SK-N-MC (cell line): ENCODE measurements at places on chromosomes 7 and 10.

GRCh38 chr10:91955114-91955513 lies 31.5 kb downstream of the BTAF1 start:
- no peak for DNase-seq

GRCh38 chr10:35462491-35462934 lies 126.2 kb downstream of the CCNY start:
- no peak for DNase-seq

- no peak for DNase-seq
These were observed 17.7 kb upstream of the NRP1 start for GRCh38 chr10:33352175-33352574.

DNA sequence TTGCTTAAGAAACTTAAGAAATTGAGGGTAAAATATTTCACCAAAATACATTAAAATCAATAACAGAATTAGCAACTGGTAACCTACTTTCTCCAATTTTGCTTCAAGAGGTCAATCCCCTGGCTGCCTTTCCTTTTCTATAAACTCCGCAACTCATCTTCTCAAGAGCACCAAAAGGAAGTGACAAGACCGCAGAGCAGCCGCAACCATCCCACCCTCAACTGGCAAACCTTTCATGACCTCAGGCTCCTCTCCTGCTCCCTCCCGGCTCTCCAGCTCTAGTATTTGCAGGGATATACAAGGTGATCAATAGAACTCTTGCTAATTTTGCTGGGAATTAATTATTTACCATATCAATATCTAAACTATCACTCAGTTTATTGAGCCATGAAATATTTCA lies 88.9 kb downstream of the ATE1 start:
- DNase-seq, result no peak

DNA sequence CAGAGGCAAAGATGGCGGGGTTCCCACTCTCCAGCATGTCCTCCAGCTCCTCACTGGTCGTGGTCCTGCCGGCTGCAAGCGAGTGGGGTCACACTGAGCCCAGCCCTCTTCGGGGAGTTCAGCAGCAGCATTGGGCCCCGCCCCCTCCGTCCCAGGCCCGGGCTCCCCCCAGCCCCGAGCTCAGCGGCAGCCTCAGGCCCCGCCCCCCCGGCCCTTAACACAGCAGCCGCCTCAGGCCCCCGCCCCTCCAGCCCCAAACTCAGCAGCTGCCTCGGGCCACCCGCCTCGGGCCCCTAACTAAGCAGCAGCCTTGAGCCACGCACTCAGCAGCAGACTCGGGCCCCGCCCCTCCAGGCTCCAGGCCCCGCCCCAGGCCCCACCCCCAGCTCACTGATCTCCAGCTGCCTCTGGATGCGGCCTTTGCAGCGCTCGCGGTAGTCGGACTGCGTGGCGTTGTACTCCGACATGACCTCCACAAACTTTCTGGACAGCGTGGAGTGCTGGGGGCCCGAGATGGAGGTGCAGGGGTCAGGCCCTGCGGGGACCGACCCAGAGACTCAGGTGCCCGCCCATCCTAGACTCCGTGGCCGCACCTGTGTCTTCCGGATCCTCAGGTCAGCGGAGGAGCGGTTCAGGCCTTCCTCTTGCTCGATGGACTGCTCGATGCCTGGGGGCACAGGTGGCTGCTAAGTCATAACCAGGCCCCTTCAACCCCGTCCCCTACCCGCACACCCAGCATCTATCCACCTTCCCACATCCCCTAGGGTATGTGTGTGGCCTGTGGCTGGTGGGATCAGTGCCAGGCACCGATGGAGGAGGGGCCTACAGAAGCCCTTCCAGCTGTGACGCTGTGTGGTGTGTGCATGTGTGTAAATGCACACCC lies 15.5 kb downstream of the STX1A start:
- DNase-seq, result no peak

- DNase-seq, result no peak
These were observed 956 bp upstream of the KLHDC10 start for GRCh38 chr7:130069179-130069977.

DNA sequence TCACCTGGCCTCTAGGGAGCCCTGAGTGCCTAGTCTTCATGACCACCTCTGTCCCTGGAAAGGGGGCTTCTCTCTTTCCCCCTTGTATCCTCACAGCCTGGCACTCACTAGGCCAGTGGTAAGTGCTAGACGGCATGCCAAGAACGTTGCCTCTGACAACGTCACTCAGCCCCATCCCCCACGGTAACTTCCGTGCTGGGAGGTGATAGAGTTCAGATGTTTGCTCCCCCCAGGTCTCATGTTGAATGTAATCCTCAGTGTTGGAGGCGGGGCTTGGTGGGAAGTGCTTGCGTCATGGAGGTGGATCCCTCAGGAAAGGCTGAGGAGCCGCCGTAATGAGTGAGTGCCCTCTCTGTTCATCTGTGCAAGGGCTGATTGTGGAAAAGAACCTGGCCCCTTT lies 343.3 kb upstream of the MKI67 start:
- no peak for DNase-seq

DNA sequence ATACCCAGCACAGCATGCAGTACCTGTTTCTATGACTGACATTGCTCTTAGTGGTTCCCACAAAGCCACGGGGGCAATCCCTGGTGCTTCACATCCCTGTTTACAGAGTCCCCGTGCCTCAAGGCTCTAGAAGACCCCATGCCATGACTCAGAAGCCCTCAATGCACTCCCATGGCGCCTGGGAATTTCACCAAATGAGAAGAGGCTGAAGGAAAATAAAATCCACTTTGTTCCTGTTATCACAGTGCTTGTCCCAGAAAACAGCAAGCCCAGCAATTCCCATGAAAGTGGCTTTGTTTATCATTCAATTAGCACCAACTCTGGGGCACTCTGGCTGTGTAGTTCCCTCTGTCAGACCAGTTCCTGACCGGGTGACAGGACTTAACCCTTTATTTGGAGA lies 268.3 kb downstream of the TNS3 start:
- no peak for DNase-seq

DNA sequence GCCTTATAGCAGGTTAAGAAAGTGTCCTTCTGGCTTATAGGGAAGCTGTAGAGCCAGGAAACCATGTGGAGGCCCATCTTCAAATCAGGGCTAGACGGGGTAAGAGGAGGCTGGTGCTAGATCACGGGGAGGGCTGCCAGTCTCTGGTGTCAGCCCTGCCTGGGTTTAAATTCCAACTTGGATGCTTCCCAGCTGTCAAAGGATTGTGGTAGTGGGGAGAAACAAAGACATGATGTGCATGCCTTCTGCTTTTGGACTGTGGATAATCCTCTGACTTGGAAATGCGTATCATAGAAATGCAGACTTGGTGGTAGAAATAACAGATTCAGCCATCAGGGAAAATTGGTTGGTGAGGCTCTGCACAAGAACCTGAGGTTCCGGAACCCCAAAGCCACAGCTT lies 325.6 kb downstream of the PHTF2 start:
- DNase-seq, result no peak

GRCh38 chr10:89053555-89053954 lies 63.0 kb downstream of the FAS start:
- no peak for DNase-seq

- DNase-seq, result no peak
These were observed 70.2 kb downstream of the AHCYL2 start for GRCh38 chr7:129295015-129295423.

DNA sequence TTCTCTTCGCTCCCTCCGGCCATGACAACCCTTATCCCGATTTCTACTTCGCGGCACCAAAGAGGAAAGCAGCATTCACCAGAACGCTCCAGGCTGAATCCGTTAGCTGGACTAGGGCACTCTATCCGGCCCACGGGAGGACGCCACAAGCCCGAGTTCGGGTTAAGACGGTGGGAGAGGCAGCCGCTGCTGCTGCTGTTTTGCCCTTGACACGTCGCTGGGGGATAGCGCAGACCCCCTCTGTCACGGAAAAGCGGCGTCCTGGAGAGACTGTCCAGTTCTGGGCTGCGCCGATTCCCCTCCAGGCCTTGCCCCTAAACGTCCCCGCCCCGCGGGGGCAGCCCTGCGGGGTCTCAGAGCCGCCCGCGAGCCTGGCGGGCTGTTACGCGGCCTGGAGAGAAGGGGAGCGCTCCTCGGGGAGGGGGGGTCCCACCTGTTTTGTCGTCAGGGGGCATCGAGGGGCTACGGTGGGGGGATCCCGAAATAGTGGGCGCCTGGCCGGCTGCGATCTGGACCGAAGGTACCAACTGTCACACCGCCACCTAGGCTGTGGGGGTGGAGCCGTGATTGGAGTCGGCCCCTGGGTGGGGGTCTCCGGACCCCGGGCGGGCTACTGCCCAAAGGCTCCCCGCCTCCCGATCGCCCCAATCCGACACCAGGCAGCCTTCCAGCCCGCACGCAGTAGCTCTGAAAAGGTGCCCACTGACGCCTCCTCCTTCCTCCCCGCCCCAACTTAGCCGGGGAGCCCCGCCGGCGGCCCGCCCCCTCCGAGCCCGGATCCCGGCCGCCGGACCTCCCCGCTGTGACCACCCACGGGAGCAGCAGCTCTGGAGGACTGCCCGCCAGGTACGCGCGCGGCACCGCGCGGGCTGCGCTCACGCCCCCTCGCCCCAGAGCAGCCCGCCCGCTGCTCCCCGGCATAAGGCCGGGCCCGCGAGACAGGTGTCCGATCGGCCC lies 772 bp downstream of the SGMS1 start:
- no peak for DNase-seq

DNA sequence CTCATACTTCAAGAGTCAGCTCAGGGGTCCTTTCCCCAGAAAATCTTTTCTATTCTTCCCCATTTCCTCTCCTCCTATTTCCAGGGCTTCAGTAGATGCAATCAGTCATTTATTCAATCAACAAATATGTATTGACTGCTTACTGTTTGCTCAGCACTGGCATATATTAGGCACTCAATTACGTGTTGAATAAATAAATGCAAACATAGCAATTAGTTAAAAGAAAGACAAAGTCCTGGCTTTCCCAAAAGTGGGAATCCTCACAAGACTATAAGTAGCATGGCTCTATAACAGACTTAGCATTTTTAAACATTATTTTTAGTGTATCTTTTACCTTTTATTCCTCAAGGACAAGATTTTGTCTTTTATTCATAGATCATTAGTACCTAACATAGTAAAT lies 111.6 kb downstream of the CHCHD3 start:
- DNase-seq, result no peak

- DNase-seq, result no peak
These were observed 213.9 kb downstream of the BAMBI start for GRCh38 chr10:28891058-28891713.

GRCh38 chr10:14567421-14567820 lies 207.3 kb downstream of the FAM107B start:
- no peak for DNase-seq

- DNase-seq, result no peak
These were observed 69.0 kb upstream of the FAM180A start for GRCh38 chr7:135817583-135817982.

GRCh38 chr10:85293483-85293882 lies 965.1 kb downstream of the CCSER2 start:
- no peak for DNase-seq

DNA sequence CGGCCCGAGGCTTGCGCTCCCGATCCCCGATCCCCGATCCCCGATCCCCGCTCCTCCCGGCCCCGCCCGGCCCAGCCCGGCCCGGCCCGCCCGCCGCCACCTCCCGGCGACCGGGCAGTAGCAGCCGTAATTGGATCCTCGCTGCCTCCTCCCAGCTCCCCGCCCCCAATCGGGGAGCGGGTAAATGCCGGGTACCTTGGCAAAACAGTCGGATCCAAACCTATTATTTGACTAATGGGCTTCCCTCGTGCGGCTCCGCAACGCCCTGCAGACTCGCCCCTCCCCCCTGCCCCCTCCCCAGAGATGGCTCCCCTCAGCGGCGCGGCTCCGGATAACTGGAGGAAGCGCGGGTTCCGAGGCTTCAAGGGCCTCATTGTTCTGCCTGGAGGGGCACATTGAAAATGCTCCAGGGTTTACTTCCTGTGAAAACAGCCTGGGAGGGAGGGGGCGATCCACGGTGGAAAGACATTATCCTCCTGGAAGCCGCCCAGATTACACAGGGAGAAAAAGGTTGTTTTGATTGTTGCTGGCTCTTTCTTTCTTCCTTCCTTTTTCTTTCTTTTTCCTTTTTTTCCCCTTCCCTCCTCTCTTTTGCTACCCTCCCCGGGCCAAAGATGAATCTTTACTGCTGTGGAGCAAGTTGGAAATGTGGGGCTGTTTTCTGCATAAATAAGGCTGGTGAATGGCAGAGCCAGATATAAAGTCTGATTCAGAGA lies 94.7 kb upstream of the ZMIZ1 start:
- peak; percentile 37 for DNase-seq

GRCh38 chr7:41693150-41693997 lies 9.5 kb downstream of the INHBA start:
- DNase-seq, result no peak

- no peak for DNase-seq
These were observed 355.2 kb downstream of the SUGCT start for GRCh38 chr7:40489844-40490602.

DNA sequence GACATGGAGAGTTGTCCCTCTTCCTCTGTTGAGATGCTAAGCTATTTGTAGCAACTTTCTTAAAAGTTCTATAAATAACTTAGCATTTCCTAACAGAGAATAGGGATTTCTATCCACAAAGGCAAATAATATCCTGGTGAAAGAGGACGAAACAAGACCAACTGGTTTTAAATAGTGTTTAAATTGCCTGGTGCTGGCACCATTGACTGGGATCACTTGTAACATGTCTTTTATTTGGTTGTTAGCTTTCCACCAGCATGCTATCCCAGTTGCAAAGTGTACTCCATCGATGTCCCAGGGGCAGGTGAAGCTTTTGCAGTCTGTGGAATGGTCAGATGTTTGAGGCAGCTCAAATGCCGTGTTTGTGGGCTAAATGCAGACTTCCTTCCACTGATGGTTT lies 3.7 kb downstream of the SUFU start:
- DNase-seq, result no peak

DNA sequence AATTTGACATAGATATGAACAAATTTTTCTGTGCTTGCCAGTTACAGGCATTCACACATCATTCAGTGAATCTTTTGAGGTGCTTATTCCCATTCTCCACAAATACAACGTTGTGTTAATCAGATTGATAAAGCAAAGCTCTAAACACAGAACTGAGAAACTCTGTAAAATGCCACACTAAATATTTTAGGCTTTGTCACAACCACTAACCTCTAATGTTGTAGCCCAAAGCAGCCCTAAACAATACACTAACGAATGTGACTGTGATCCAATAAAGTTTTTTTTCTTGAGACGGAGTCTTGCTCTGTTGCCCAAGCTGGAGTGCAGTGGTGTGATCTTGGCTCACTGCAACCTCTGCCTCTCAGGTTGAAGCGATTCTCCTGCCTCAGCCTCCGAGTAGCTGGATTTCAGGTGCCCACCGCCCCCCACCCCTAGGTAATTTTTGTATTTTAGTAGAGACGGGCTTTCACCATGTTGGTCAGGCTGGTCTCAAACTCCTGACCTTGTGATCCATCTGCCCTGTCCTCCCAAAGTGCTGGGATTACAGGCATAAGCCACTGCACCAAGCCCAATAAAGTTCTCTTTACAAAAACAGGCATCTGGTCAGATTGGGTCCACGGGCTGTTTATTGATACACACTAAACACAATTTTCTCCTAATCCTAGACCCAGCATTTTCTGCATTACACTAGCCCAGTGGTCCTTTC lies 6.9 kb downstream of the CYCS start:
- DNase-seq, result no peak

DNA sequence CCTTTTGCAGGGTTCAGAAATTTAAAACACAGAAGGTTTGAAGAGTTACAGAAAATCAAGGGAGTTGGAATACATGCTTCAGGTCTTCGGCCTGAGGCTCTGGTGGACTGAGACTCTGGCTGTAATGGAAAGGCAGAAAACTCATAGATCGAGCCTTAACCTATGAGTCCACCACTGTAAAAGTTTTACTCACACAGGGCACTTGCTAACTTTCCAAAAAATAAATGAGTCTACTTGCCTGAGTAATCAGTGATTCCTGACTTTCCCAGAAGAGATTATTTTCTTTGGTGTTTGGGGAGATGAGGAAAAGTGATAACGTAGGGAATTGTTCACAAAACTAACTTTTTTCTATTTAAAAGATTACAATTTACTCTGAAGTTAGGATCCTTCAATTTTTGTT lies 108.0 kb downstream of the MBL2 start:
- DNase-seq, result no peak
